ENCODE measurements at places on chromosomes 12 and 14. TPM values are rescaled to one million over a fixed set of nuclear protein-coding genes. Genes with fewer than 3 reads are reported as not detected.

GZMB gene
- total RNA-seq: not detected

MMP14 gene
- total RNA-seq: 518 TPM

L3HYPDH gene
- total RNA-seq: 31.9 TPM

PTPRQ gene
- 0.35 TPM for total RNA-seq

NAA25 gene
- total RNA-seq: 20.0 TPM

NDUFA12 gene
- 77.8 TPM for total RNA-seq

LRCOL1 gene
- total RNA-seq: not detected

NUP37 gene
- total RNA-seq: 24.6 TPM

SP7 gene
- not detected for total RNA-seq

TEX52 gene
- not detected for total RNA-seq

MSRB3 gene
- 77.3 TPM for total RNA-seq
